T-helper 1 cell (primary cell): ENCODE measurements at places on chromosomes 1 and 21.

DNA sequence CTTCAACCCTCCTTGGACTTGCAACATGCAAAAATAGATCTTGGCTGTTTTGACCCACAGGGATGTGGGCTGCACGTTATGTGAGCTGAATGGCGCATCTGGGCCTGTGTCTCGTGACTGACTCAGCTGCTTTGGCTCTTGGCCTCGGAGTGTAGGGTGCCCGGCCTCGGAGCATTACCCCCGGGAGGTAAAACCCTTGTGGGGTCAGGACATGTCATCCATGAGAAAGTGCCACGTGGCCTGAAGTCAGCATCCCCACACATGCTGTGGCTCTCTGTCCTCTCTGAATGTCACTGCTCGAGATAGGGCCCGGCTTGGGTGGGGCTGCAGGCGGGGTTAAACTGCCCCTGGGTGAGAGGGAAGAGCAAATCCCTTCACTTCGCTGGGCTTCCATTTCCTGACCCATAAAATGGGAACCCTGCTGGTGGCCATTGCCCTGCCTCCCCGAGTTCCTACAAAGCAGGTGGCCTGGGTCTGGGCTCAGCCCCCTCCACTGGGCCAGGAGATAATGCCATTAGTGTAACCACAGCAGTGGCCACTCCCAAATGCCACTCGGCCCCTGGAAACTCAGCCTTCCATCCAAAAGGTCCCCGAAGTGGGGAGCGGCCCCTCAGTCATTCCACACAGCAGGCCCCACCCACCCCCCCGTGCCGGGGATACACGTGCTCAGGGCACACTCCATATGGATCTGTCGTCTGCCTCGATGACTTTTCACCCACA, 22.8 kb upstream of the TSPEAR start:
- no peak for DNase-seq

DNA sequence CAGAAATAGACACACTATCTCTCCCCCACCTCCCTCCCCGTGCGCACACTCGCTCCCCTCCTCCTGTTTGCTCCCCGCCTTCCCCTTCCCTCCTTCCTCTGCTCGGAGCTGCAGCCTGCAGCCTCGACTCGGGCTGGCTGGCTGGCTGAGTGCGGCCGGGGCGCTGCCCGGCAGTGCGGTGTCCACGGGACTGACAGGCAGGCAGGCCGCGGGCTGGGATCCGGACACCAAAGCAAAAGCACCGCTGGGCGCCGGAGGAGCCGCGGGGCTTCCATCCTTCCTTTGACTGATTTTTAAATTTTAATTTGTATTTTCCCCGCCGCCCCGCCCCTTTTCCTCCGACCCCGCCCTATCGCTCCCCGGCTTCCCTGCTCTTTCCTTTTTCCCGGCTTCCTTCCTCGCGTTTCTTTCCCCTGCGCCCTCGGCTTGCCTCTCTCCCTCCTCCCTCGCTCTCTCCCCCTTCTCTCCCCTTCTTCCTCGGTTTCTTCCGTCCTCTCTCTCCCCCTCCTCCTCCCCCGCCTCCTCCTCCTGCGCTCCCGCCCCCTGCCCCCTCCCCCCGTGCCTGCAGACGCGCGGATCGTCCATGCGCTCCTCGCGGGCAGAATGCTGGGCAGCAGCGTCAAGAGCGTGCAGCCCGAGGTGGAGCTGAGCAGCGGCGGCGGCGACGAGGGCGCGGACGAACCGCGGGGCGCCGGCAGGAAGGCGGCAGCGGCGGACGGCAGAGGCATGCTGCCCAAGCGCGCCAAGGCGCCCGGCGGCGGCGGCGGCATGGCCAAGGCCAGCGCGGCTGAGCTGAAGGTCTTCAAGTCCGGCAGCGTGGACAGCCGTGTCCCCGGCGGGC, 109.4 kb downstream of the NAV1 start:
- no peak for DNase-seq

DNA sequence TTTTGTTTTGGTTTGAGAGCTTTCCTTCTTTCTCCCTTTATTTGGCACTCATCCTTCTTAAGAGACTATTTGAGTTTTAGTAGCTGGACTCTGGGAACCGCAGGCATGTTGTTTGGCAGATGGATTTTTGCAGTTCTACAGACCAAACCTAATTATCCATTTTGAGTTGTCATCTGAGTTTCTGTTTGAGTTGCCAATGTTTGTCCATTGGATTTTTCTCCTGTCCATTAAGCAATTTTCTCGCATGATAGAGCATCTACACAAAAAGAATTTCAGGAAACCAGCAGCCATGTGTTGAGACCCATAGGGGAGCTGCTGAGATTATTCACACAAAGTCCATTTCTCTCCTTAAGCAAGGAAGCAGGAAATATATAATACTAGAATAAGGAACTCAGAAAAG, 17.2 kb upstream of the CXADR start:
- no peak for DNase-seq

GRCh38 chr21:45060675-45061311, 13.6 kb upstream of the ADARB1 start:
- DNase-seq: no peak
